ENCODE measurements at places on chromosomes 12 and 14. TPM values are rescaled to one million over a fixed set of nuclear protein-coding genes. Genes with fewer than 3 reads are reported as not detected.

The ABCD2 gene
- polyA plus RNA-seq: 0.29 TPM

The TRIAP1 gene
- 13.8 TPM for polyA plus RNA-seq

The RPS6KL1 gene
- polyA plus RNA-seq: 0.52 TPM

The KRT6C gene
- not detected for polyA plus RNA-seq

The PMEL gene
- polyA plus RNA-seq: 0.46 TPM

The PRB2 gene
- polyA plus RNA-seq: not detected

The SYNDIG1L gene
- 0.16 TPM for polyA plus RNA-seq

DNA sequence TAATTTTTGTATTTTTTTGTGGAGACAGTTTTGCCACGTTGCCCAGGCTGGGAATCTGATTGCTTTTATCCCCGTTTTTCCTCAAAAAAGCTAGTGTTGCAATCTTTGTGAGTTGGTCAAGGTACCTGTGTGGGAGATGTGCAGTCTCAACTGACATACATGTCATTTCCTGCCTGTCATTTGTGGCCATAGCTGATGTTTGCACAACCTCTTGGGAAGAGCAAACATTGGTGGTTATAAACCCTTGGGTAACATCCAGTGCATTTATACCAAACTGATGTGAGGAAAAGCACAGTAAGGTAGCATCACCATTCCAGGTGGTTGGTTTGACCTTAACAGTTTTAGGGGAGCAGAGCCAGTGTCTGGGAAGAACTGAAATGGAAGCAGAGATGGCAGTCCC lies 54.7 kb downstream of the ATG14 start:
- H3K27ac ChIP-seq: no peak overlapping the region
- no peaks in the 10 kb centered on the region for H3K4me1 ChIP-seq
- H3K27me3 ChIP-seq: no peaks in the 10 kb centered on the region
- no peak for DNase-seq

DNA sequence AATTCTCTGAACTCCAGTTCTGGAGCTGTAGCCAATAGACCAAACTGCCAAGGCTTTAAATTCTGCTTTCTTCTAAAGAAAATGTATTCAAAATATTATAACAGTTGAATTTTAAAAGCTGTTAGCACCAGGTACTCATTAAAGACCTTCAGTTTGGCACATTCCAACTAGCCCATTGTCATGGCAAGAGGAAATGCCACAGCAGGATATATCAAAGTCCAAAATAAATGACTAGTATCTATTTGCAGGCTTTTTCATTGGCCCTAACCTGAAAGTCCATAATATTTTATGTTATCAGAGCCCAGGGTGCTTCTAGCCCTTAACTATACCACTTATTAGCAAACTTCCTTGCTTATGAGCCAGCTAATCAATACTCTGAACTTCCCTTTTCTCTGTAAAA lies 3.1 kb upstream of the RIC8B start:
- no peaks in the 10 kb centered on the region for H3K36me3 ChIP-seq
- H3K4me3 ChIP-seq: no peak overlapping the region
- peaks cover 12% of the 10 kb centered on the region for H3K27me3 ChIP-seq
- H3K27ac ChIP-seq: no peak overlapping the region

DNA sequence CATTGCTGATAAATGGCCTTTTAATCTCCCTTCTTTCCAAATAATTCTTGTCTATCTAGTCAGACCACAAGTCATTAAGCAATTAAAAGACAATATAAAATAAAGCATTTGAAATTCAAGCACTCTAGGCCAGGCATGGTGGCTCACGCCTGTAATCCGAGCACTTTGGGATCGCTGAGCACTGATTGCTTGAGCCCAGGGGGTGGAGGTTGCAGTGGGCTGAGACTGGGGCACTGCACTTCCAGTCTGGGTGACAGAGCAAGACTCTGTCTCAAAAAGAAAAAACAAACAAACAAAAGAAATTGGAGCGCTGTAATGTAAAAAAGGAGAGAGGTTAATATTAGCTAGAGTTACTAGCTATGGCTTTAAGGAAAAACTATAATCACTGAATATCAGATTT lies 30.5 kb upstream of the CSRP2 start:
- no peak overlapping the region for H3K4me3 ChIP-seq
- H3K36me3 ChIP-seq: no peaks in the 10 kb centered on the region
- no peak overlapping the region for H3K27ac ChIP-seq
- no peaks in the 10 kb centered on the region for H3K4me1 ChIP-seq

DNA sequence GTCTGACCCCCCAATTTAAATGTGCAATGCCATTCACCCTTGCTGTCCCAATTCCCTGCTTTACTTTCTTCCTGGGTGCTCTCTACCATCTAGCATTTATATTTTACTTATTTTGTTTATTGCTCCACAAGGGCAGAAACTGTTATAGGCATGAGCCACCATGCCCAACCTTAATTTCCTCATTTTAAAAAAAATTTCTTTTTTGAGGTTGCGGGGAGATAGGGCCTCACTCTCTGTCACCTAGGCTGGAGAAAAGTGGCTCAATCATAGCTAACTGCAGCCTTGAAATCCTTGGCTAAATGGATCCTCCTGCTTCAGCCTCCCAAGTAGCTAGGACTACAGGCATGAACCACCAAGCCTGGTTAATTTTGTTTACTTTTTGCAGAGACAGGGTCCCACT lies 13.0 kb downstream of the HPD start:
- no peaks in the 10 kb centered on the region for H3K36me3 ChIP-seq
- DNase-seq: peak; percentile 55
- no peak overlapping the region for H3K27ac ChIP-seq
- no peaks in the 10 kb centered on the region for H3K27me3 ChIP-seq
- no peak overlapping the region for H3K4me3 ChIP-seq

DNA sequence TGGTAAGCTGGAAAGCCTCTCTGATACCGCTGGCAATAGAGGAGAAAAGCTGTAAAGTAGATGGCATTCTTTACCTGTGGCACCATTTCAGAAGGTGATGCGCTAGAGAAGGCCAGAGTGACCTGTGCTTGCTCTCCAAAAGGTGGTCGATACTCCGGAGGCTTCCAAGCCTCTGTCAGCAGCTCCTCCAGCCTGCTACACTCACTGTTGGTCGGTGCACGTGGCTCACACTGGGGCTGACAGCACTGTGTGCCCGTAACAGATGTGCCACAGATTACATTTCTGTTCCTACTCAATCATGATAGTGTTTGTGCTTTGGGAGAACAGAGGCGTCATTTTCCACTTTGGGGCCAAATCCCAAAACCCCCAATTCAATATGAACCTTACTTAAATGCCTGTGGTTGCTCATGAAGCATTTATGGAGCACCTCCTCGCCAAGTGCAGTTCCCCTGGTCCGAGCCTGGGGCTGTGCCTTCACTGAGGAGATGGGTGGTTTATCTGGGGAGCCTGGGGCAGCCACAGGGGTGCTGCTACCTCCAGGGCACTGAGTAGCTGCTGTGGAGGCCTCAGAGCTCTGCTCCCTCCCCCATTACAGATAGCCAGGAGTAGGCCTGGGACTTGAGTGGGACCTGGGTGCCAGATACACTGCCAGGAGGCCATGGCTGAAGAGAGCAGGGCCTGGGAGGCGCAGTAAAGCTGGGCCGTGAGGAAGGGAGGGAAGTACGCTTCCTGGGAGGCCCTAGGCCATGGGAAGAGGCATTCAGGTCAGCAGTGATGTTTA lies 26.8 kb downstream of the CCNK start:
- no peaks in the 10 kb centered on the region for H3K27me3 ChIP-seq
- no peaks in the 10 kb centered on the region for H3K4me1 ChIP-seq
- no peak overlapping the region for H3K27ac ChIP-seq
- H3K4me3 ChIP-seq: no peak overlapping the region
- DNase-seq: no peak

- no peaks in the 10 kb centered on the region for H3K27me3 ChIP-seq
- no peaks in the 10 kb centered on the region for H3K4me1 ChIP-seq
- no peak for DNase-seq
- no peaks in the 10 kb centered on the region for H3K36me3 ChIP-seq
Measured at GRCh38 chr12:105455261-105455660, 124.8 kb downstream of the C12orf75 start.

GRCh38 chr12:47778881-47779280 lies 5.8 kb downstream of the SLC48A1 start:
- H3K36me3 ChIP-seq: no peaks in the 10 kb centered on the region
- H3K27me3 ChIP-seq: no peaks in the 10 kb centered on the region
- peaks cover 3% of the 10 kb centered on the region for H3K4me1 ChIP-seq
- H3K27ac ChIP-seq: no peak overlapping the region

DNA sequence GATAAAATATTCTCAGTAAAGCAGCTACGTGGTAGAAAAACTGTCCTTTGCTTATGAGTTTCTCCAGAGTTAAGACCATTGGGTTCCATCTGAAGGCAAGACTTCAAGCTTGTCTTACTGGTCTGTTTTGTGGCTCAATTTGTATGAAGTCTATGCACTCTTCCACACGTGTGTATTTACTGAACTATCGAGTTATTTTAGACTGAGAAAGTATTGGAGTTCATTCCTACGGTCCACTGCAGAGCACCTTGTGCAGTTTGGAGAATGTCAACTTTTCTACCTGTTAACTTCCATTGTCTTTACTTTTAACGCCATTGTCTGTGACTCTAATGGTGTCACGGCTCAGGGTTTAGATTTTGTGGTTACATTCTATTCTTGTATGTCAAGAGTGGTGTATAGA lies 3.7 kb downstream of the HIF1A start:
- H3K36me3 ChIP-seq: no peaks in the 10 kb centered on the region
- peak overlapping the region; percentile 94 for H3K27ac ChIP-seq
- H3K4me3 ChIP-seq: peak overlapping the region; percentile 98
- H3K27me3 ChIP-seq: no peaks in the 10 kb centered on the region

DNA sequence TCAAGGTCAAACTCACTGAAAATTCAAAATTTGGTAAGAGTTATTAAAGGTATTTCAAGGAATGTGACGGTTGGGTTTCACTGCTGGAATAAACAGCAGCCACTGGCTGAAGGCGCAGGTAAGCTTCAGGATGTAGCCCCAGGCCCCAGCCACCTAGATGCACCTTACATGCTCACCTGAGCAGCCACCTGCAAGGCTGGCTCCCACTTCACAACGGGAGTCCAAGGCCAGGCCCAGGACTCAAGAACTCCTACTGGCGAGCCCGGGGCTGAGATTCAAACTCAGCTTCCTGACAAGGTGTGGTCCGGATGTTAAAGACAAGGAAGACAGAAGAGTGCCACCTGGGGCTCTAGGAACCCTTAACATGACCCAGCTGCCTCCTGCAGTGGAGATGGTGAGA lies 78.4 kb downstream of the ITPK1 start:
- H3K4me3 ChIP-seq: no peak overlapping the region
- no peaks in the 10 kb centered on the region for H3K27me3 ChIP-seq
- peaks cover 82% of the 10 kb centered on the region for H3K4me1 ChIP-seq
- H3K36me3 ChIP-seq: no peaks in the 10 kb centered on the region

- no peaks in the 10 kb centered on the region for H3K4me1 ChIP-seq
- H3K27me3 ChIP-seq: no peaks in the 10 kb centered on the region
- DNase-seq: no peak
- H3K27ac ChIP-seq: no peak overlapping the region
Measured at GRCh38 chr12:22709292-22709691, 84.3 kb downstream of the ETNK1 start.

GRCh38 chr12:114608509-114608908 lies 75.5 kb downstream of the TBX3 start:
- no peak overlapping the region for H3K27ac ChIP-seq
- no peak for DNase-seq
- no peak overlapping the region for H3K4me3 ChIP-seq
- H3K36me3 ChIP-seq: no peaks in the 10 kb centered on the region

DNA sequence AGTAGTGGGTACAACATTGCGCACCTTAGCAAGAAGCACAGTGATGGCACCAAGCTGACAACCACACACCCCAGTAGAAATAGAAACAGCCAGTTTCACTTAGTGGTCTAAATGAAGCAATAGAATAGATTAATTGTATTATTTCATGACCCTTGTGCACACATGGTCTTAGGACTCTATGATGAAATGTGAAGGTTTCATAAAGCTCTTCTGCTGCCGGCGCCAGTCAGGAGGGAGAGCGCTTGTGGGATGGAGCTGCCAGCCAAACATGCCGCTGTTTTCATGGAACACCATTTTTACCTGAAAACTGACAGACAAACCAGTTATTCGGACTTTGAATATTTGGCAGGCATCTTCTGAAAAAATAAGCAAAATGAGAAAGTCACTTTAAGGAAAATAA lies 100.0 kb downstream of the PPP2R5C start:
- H3K36me3 ChIP-seq: peaks cover 7% of the 10 kb centered on the region
- no peaks in the 10 kb centered on the region for H3K4me1 ChIP-seq
- H3K4me3 ChIP-seq: no peak overlapping the region
- no peak overlapping the region for H3K27ac ChIP-seq
- no peak for DNase-seq

DNA sequence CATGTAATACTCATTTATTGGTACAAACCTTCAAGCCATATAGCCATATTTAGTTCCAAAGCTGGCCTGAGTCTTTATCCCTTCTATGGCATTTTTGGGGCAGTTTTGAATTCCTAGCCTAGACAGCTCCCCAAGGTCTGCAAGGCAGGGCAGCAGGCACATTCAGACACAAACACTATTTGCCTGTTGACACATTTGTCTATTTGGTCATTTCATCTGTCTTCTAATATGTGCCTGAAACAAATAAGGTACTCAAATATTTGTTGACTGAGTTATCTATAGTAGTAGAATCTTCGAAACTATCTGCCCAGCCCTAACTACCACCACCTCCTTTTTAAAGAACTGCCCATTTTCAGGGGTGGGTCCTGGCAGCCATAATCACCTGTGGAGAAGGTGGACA lies 9.3 kb downstream of the PPM1H start:
- H3K4me3 ChIP-seq: no peak overlapping the region
- peaks cover 3% of the 10 kb centered on the region for H3K27me3 ChIP-seq
- no peaks in the 10 kb centered on the region for H3K4me1 ChIP-seq
- no peak for DNase-seq
- H3K36me3 ChIP-seq: no peaks in the 10 kb centered on the region

DNA sequence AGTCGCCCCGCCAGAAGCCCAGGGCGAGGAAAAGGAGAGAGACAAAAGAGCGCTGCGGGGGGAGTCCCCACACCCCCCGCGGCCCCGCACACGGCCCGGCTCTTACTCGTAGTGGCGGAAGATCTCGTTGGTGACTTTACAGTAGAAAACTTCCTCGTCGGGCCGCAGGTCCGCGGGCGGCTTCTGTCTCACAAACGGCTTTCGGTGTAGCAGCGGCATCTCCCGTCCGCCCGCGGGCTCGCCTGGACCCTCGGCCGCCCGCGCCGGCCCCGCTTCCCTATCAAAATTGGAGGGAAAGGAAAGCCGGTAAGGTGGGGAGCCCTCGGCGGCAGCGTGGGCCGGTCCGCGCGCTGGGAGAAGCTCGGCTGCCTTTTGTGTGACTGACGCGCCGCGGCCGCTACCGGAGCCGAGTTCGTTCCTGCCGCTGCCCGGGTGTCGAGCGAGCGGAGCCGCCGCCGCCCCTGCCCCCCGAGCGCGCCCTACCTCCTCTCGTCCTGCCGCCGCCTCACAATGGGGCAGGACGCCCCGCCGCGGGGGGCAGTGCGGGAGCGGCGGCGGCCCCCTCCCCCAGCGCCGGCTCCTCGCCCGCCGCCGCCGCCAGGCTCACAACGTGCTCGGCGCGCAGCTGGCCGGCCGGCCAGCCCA lies 652 bp downstream of the BAZ1A start:
- H3K36me3 ChIP-seq: no peaks in the 10 kb centered on the region
- peak overlapping the region; percentile 100 for H3K27ac ChIP-seq
- H3K27me3 ChIP-seq: no peaks in the 10 kb centered on the region
- peak overlapping the region; percentile 95 for H3K4me3 ChIP-seq
- H3K4me1 ChIP-seq: peaks cover 18% of the 10 kb centered on the region

- no peaks in the 10 kb centered on the region for H3K4me1 ChIP-seq
- no peak for DNase-seq
- no peak overlapping the region for H3K27ac ChIP-seq
- H3K4me3 ChIP-seq: no peak overlapping the region
- H3K27me3 ChIP-seq: no peaks in the 10 kb centered on the region
Measured at GRCh38 chr14:38561657-38562056, 305.8 kb upstream of the CLEC14A start.
